ENCODE measurements at places on chromosomes 4 and X.

DNA sequence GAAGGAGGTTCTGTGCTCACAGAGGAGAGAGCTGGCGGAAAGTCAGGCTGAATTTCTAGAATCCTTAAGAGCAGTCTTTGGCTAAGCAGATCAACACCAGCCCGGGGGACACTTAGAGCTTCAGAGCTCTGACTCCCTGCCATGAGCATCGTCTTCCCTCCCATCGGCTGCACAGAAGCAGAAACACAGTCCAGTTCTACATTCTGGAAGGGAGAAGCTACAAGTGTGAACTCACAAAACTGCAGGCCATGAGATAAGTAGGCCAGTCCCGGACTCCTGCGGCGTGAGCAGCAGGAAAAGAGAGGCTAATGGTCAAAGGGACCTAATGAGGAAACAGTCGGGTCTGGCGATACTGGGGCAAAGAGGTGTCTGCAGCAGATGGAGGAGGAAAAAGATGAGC lies 211.5 kb downstream of the DHX15 start:
- no peak for DNase-seq

- no peak for DNase-seq
These were observed 11.0 kb downstream of the LHFPL1 start for GRCh38 chrX:112668476-112669409.

DNA sequence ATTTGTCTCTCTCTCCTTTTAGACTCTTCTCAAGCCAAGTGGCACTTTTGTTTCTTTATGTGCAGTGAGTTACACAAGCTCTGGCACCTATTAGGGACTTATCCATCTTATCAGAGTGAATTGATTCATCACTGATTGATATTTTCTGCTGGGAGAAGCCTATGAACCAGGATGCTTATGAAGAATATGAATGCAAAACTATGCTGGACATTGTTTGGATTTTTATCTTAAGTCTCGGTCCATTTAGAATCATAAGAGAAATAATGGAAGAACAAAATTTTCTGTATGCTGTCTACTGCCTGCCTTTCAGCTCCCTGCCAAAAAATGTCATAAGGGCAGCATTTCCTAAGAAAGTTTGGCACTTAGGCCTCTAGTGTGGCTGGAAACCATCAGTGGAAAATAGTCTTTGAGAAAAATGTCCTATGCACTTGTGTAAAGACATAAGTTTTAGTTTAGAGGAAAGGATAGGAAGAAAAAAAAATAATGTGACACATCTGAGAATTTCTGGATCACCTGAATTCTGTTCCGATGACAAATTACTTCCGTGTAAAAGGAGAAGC lies 365.7 kb upstream of the MAD2L1 start:
- no peak for DNase-seq

DNA sequence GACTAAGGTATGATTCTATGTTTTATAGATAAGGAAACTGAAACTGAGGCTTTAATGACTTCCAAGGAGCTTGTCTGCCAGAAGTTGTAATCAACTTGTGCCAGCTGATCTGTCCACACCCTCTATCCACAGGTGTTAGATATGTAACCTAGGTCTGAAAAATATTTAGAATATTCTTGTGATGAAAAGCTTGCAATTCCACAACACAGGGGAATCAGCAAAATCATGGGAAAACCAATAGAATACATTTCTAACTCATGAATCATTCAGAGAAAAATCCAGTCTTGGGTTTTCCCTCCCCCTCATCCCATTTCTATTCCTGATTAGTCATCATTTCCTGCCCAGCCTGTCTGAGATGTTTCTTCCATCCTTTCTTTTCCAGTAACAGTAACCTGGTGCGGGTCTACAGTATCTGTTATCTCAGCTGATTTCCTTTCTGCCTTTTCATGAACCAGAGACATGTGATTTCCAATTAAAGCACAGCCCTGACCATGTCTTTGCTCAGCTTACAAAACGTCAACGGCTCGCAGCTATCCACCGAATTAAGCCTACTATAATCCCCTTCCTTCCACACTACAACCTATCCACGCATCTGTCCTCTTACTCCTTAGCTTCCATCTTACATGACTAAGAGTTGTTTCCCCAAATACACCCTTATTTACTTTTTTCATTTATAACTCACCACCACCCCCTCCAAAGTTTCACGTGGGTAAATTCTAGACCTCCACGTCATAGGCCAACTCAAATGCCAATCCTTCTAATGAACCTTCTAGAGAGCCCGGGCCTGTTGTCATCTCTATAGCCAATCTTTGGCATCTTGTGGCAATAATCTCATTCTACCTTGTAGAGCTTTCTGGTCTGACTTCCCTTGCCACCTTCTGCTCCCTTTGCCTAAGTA lies 961 bp upstream of the NOCT start:
- no peak for DNase-seq

DNA sequence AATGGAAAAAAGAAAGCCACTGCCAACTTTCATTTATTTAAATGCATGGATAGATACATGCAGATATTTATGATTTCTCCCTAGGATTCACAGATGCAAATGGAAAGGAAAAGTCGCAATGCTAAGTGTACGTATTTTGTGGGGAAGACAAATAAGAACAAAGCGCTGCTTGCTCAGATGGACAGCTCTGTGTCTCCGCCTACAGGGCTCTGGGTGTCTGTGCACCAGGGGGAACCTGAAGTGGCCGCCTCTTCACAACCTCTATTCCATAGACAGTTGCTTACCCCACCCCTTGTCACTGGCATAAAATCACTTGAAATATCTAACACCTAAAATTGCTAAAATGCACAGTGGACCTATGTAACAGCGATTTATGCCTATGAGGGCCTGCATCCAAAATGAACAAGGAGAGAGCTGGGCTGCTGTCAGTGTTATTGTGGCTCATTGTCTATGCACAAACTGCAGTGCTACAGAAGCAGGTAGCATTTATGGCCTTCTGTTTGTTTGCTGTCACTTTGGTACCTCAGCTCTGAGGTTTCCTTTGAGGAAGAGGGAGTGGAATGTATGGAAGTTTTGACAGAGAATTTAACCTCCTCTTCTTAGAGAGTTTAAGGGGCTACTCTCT lies 58.6 kb upstream of the PAGE1 start:
- DNase-seq: no peak

DNA sequence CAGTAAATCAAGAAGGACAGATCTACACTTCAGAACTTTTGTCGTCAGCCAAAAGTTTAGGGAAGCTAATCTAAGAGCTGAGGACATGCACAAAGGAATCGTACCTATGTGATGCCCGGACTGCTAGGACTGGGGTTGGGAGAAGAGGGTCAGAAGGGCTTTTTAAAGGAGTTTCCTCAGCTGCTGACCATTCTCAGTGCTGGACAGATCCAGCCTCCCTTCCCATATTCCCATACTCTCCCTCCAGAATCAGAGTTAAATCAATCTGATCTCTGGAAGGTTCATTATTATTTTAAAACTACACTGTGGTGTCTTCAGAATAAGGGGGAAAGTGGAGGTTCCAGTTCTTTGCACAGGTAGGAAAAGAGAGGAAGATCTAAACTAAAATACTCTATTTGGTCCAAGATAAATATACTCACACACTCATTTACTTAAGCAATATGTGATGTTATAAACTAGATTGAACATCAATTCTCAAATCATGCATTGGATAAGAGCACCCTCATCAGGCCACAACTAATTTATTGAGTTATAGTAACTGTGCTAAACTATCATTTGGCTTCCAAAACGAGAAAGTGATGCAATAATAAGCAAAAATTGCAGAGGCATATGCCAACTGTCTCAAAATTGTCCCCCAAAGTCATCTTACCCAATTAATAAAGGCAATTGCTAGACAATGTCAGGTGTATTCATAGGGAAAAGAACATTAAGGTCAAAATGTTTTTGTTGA lies 124.7 kb downstream of the HNRNPD start:
- no peak for DNase-seq
